Activated T-cell treated with anti-CD3 and anti-CD28 coated beads, Interleukin-2, amount 50 U/mL, for 72 hours (primary cell): ENCODE measurements at places on chromosomes 5 and 9. TPM values are rescaled to one million over a fixed set of nuclear protein-coding genes. Genes with fewer than 3 reads are reported as not detected.

GRCh38 chr9:78685471-78685870 lies 388.5 kb downstream of the PSAT1 start:
- no peak overlapping the region for H3K4me3 ChIP-seq
- H3K4me1 ChIP-seq: no peaks in the 10 kb centered on the region
- H3K36me3 ChIP-seq: no peaks in the 10 kb centered on the region
- DNase-seq: no peak
- no peak overlapping the region for H3K27ac ChIP-seq

The ECSCR gene
- total RNA-seq: 1.4 TPM

The PCDH12 gene
- 0.31 TPM for total RNA-seq

DNA sequence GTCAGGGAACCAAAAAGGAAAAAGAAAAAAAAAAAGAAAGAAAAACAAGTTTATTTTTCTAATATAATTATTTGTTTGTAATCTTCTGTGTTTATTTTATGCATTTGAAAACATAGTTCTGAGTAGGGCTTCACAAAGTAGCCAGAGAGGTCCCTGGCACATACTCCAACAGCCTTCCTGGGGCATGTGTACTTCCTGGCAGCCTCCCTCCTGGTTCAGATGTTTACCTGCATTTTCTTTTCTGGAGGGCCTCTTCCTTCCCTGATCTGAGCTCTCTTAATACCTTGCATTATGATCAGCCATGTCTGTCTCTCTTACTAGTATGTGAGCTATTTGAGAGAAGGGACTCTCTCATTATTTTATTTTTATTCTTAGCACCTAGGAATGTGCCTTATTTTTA lies 361.8 kb downstream of the KDM4C start:
- H3K4me1 ChIP-seq: no peaks in the 10 kb centered on the region
- H3K27me3 ChIP-seq: no peaks in the 10 kb centered on the region
- H3K36me3 ChIP-seq: peaks cover 3% of the 10 kb centered on the region
- H3K4me3 ChIP-seq: no peak overlapping the region

- H3K4me1 ChIP-seq: no peaks in the 10 kb centered on the region
- no peaks in the 10 kb centered on the region for H3K36me3 ChIP-seq
- DNase-seq: no peak
- H3K4me3 ChIP-seq: no peak overlapping the region
- H3K27me3 ChIP-seq: no peaks in the 10 kb centered on the region
Measured at GRCh38 chr5:131810510-131811249, 13.9 kb upstream of the FNIP1 start.

DNA sequence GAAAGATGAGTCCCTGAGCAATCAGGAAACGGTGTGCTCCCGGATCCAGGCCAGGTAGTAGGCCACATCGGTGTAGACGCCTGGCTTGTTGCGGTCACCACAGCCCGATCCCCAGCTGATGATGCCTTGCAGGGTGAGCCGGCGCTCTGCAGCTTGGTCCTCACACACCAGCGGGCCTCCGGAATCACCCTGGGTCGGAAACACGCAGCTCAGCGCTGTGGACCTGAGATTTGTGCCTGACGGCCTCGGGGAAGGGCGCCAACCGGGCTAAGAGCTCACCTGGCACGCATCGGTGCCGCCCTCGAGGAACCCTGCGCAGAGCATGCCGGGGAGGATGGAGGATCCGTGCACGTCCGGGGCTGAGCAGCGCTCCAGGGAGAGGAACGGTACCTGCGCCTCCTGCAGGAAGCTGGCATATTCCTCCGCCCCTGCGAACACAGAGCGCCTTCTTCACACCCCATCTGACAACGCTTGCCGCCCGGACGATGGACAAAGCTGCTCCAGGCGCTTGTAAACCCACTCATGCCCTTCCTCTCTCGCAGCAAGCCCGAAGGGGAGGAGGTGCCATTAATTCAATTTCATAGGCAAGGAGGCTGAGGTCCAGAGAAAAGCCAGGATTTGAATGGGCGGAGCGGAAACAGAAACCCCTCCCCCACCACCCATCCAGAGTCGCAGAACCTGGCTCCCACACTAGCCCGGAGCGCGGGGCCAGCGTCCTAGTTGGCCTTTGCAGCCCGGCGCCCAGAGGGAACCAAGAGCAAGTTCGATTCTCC lies 2.0 kb upstream of the PFN3 start:
- H3K4me1 ChIP-seq: peaks cover 32% of the 10 kb centered on the region
- H3K36me3 ChIP-seq: no peaks in the 10 kb centered on the region
- peak overlapping the region; percentile 92 for H3K4me3 ChIP-seq

DNA sequence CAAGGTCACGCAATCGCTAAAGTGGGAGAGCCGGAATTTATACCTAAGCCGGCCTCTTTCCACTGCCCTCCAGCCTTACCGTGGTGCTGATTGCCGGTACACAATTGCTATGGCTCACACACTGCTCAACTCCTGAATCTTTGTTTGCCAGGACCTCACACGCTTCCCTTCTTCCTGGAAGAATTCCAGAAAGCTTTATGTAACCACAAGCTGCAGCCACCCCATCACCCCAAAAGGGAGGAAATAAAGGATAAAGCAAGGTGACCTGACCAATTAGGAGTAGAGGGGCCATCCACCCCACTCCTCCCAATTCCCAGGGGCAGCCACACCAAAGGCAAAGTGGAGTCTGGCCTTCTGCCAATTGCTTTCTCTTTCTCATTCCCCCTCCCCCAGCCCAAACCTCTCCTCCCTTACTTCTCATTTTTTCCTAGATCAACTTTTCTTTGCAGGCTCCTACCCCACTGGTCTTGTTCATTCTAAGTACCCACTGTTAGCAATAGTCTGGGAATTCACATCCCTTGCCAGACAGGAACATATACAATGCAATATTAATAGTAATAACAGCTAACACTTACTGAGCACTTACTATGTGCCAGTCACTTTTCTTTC lies 18.0 kb upstream of the CDC23 start:
- no peak overlapping the region for H3K4me3 ChIP-seq
- peaks cover 8% of the 10 kb centered on the region for H3K27me3 ChIP-seq
- no peak overlapping the region for H3K27ac ChIP-seq
- DNase-seq: no peak
- H3K4me1 ChIP-seq: no peaks in the 10 kb centered on the region

The DELE1 gene
- 48.6 TPM for total RNA-seq

DNA sequence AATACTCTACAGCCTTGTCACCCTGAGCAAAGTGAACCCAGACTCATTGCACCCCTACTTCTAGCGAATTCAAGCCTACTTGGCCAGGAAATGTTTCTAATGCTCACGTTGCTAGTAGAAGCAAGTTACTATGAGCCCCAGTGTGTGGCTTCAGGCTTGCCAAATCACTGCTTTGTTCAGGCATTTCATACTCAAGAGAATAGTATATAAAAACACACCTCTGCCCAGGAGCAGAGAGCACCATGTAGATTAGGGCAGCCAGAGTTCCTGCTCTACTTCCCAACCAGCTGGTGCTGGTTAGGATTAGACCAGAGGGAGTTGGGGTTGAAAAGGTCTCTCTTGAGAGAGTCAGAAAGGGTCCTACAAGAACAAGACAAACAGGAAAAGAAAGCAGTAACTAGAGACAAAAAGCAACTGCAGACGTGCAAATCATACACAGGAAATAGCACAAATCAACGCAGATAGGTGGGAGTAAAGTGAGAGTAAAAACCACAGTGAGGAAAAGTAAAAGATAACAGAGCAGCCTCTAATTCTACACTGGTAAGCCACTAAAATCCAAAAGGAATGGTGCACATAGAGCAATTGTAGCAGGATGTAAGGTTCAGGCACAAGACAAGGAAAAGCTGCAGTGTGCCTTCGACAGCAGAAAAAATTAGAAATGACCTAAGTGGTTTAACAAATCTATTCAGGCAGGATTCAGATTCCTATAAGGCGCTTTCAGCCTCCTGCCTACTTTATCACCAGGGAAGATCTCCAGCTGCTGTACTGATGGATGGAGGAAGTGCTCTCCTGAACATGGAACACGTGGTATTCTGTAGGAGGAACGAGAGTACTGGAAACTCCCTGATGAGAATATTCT lies 49.6 kb upstream of the KIF2A start:
- H3K27ac ChIP-seq: peak overlapping the region; percentile 29
- peaks cover 79% of the 10 kb centered on the region for H3K4me1 ChIP-seq

DNA sequence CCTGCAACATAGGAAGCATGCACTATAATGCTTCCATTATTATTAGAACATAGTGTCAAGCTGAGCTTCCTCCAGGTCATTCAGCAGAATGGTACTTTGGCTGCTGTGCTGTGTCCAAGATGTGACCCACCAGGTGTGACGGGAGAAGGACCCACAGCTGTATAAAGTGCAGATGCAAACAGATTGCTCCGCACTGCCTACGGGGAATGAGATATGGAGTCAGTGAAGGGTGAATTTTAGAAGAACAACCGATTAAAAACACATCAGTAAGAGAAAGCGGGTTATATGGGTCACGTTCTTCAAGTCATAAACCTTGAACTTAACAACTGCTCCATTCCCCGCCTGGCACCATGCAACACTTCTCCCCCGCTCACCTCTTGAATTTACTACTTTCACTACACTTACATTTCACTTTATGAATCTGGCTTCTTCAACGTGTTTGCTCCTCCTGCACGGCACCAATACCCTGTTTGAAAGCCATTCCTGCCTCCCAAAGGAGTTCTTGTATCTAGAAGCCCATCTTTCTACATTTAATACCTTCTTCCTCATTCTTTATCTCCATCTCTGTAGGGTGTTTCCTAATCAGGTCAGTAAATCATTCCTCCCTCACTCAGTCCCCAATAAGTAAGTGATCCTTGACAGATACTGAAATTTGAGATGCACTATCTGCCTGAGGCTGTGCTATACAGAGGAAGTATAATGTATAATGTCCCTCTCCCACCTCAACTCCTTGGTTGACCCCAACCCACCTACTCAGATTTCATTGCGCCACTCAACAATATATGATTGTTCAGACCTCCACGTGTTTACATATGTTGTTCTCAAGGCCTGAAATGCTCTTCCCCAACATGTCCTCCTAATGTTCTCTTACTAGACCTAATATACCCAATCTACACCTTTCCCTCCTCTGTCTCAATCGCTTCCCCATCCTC lies 25.9 kb downstream of the BRINP1 start:
- no peaks in the 10 kb centered on the region for H3K27me3 ChIP-seq
- no peak overlapping the region for H3K27ac ChIP-seq
